Chondrocyte (in vitro differentiated cells): ENCODE measurements at places on chromosomes 4 and X. TPM values are rescaled to one million over a fixed set of nuclear protein-coding genes. Genes with fewer than 3 reads are reported as not detected.

DNA sequence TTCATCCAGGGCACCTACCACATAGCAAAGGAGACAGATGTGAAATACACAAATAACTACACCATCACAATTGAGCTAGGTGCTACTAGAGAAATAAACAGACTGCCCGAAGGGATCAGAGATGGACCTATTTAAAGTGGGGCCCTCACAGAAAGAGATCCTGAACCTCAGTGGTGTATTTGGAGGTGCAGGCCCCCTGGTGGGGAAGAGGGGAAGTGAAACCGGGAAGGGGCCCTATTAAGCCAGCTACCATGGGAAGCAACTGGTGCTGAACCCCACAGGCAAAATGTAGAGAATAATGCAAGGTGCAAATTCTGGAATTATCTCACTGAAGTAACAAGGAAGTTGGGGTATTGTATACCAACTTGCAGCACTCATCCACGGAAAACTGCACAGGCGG, 78.6 kb upstream of the FAM9A start:
- H3K27ac ChIP-seq = no peak overlapping the region
- no peak for DNase-seq
- no peaks in the 10 kb centered on the region for H3K4me1 ChIP-seq
- H3K36me3 ChIP-seq = no peaks in the 10 kb centered on the region

- H3K36me3 ChIP-seq = no peaks in the 10 kb centered on the region
- H3K27me3 ChIP-seq = peaks cover 44% of the 10 kb centered on the region
- no peak overlapping the region for H3K4me3 ChIP-seq
- no peaks in the 10 kb centered on the region for H3K4me1 ChIP-seq
- H3K27ac ChIP-seq = no peak overlapping the region
These were observed 4.8 kb upstream of the CXCL13 start for GRCh38 chr4:77600521-77601451.

DNA sequence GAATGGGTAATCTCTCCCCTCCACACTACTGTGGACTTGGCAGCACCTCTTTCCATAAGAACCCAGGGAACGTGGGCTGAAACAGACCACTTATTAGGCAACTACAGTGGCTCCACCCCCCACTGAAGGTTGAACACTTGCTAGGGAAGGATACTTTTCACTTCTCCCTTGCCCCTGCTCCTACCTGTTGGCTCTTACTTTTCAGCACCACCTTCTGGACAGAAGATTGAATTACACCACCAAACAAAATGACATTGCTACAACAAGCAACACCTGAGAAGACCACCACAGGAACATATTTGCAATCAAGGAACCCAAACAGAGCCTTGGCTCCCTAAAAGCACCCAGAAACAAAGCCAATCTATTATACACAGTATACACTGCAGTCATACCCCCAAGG, 132.1 kb upstream of the CXCL13 start:
- peaks cover 53% of the 10 kb centered on the region for H3K27me3 ChIP-seq
- no peaks in the 10 kb centered on the region for H3K36me3 ChIP-seq
- H3K4me1 ChIP-seq = no peaks in the 10 kb centered on the region

DNA sequence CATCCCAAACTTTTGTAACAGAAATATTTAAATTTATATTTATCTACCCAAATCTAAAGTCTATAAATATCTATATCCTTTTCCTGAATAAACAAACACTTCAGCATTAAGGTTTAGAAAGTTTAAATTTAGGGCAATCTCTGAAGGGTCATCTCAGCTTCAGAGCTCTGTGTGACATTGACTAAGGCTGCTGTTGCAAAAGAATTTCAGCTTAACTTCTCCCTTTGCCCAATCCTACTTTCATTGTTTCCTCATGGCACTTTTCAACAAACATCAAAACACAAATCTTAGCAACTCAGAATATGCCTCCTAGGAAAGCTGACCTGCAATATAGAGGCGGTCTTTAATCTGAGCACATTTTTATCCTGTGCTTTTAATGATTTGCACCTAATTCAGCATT, 79.7 kb upstream of the BANK1 start:
- DNase-seq = no peak
- no peak overlapping the region for H3K27ac ChIP-seq
- no peak overlapping the region for H3K4me3 ChIP-seq
- H3K36me3 ChIP-seq = peaks cover 4% of the 10 kb centered on the region

DNA sequence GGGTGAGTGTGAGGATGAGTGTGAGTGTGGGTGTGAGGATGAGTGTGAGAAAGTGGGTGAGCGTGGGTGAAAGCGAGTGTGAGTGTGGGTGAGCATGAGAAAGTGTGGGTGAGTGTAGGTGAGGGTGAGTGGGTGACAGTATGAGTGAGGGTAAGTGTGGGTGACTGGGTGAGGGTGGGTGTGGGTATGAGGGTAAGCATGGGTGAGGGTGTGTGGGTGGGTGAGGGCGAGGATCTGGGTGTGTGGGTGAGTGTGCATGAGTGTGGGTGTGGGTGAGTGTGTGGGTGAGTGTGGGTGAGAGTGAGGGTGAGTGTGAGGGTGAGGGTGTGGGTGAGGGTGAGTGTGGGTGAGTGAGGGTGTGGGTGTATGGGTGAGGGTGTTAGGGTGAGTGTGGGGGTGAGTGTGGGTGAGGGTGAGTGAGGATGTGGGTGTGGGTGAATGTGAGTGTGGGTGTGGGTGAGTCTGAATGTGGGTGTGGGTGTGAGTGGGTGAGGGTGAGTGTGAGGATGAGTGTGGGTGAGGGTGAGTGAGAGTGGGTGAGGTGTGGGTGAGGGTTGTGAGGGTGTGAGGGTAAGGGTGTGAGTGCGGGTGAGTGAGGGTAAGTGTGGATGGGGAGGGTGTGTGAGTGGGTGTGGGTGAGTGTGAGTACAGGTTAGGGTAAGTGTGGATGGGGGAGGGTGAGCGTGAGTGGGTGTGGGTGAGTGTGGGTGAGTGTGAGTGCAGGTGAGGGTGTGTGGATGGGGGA, 48.9 kb downstream of the ING2 start:
- no peaks in the 10 kb centered on the region for H3K36me3 ChIP-seq
- no peak overlapping the region for H3K4me3 ChIP-seq
- no peaks in the 10 kb centered on the region for H3K4me1 ChIP-seq
- H3K27me3 ChIP-seq = peaks cover 3% of the 10 kb centered on the region
- DNase-seq = no peak

DNA sequence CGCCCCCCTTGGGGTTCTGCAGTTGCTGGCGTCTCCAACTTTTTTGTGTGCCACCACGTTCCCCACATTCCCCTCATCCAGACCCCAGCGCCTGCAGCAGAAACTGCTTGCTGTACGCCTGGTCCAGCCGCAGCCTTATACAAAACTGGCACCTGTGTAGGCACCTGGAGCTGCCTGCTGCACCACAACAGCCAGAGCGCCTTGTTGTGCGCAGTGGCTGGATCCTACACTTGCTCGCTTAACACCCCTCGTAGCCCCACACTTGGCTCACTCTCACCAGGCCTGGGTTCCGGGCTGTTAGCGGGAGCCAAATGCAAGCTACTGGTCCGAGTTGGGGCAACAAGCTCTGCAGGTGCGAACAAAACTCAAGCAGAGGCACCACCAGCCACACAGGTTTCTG, 136.8 kb downstream of the TECRL start:
- no peaks in the 10 kb centered on the region for H3K27me3 ChIP-seq
- no peak overlapping the region for H3K27ac ChIP-seq
- DNase-seq = no peak
- H3K36me3 ChIP-seq = no peaks in the 10 kb centered on the region

GRCh38 chr4:105059337-105059736, 87.3 kb upstream of the TET2 start:
- H3K27ac ChIP-seq = no peak overlapping the region
- H3K4me3 ChIP-seq = no peak overlapping the region
- H3K36me3 ChIP-seq = no peaks in the 10 kb centered on the region
- H3K27me3 ChIP-seq = peaks cover 2% of the 10 kb centered on the region
- DNase-seq = no peak

GRCh38 chrX:153739754-153740486, 15.3 kb downstream of the ABCD1 start:
- no peak overlapping the region for H3K27ac ChIP-seq
- H3K27me3 ChIP-seq = no peaks in the 10 kb centered on the region
- no peak for DNase-seq
- peaks cover 2% of the 10 kb centered on the region for H3K36me3 ChIP-seq

DNA sequence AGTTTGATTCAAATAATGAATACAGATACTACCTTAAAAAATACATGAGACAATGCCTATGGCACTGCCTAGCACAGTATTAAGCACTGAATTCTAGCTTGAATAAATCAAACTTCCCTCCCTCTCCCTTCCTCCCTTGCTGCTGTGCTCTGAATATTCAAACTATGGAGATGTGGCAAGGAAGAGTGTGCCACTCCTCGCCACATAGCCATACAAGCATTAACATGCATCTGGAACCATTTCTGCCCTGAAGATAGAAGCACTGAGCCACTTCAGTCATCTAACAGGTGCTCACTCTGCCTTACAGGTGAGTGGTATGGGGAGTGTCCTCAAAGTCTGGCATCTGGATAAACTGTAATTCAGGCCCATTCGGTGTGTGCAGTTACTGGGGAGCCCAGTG, 276.9 kb downstream of the ARHGAP24 start:
- H3K4me1 ChIP-seq = peaks cover 34% of the 10 kb centered on the region
- DNase-seq = no peak
- H3K4me3 ChIP-seq = no peak overlapping the region

DNA sequence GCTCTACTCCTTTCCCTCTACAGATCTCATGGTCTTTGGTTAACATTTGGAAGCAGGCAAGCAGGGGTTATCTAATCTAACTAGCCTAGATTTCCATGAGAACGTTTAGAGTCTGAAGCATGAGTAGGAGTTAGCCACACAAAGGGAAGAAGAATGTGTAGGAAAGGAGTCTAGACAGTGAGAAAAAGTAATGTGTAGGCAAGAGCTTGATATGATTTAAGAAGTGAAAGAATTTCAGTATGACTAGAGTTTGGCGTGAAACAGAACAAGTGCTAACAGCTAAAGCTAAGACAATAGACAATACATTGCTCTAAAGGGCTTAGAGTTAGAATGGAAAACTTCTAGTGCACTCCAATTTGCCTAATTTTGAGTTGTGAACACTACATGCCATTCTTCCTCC, 10.8 kb downstream of the CXCL8 start:
- H3K27me3 ChIP-seq = peaks cover 37% of the 10 kb centered on the region
- no peak for DNase-seq
- H3K4me3 ChIP-seq = no peak overlapping the region
- peaks cover 2% of the 10 kb centered on the region for H3K36me3 ChIP-seq
- no peaks in the 10 kb centered on the region for H3K4me1 ChIP-seq

GRCh38 chrX:138411048-138411447, 300.5 kb downstream of the FGF13 start:
- no peaks in the 10 kb centered on the region for H3K4me1 ChIP-seq
- no peak overlapping the region for H3K27ac ChIP-seq
- no peak for DNase-seq
- no peaks in the 10 kb centered on the region for H3K36me3 ChIP-seq
- H3K4me3 ChIP-seq = no peak overlapping the region

DNA sequence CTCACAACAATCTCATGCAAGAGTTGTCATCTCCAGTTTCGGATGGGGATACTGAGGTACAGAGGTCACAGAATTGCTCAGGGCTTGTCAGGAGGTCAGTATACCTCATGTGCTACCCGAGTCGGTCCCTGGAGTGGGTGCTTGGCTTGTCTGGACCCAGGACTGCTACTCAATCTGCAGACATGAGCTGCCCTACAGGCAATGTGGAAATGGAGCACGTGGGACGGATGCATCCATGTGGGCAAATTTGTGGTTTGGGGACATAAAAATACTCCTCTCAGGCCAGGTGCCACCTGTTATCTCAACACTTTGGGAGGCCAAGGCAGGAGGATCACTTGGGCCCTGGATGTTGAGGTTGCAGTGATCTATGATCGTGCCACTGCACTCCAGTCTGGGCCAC, 15.8 kb downstream of the USP11 start:
- peaks cover 38% of the 10 kb centered on the region for H3K36me3 ChIP-seq
- H3K4me3 ChIP-seq = no peak overlapping the region
- H3K27ac ChIP-seq = no peak overlapping the region
- H3K4me1 ChIP-seq = no peaks in the 10 kb centered on the region
- no peaks in the 10 kb centered on the region for H3K27me3 ChIP-seq

- no peaks in the 10 kb centered on the region for H3K4me1 ChIP-seq
- H3K36me3 ChIP-seq = peaks cover 6% of the 10 kb centered on the region
- DNase-seq = peak; percentile 52
- no peak overlapping the region for H3K27ac ChIP-seq
These were observed 117.5 kb downstream of the CDKL5 start for GRCh38 chrX:18542905-18543304.

DNA sequence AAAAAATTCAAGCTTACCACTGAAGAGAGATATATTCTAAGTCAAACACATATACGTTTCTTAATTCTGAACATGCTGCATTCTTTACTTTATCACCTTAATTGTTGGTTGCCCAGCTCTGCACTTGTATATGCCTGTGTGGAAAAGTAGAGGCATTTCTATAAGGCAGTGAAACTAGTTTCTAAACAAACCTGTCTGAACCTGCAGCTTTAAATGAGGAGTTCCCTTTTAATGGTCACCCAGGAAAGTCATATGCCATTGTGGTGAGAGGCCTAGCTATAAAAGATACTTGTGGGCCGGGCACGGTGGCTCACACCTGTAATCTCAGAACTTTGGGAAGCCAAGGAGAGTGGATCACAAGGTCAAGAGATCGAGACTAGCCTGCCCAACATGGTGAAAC, 147.4 kb upstream of the RXFP1 start:
- no peak overlapping the region for H3K27ac ChIP-seq
- no peak overlapping the region for H3K4me3 ChIP-seq
- peaks cover 26% of the 10 kb centered on the region for H3K4me1 ChIP-seq
- DNase-seq = no peak
- no peaks in the 10 kb centered on the region for H3K36me3 ChIP-seq
- H3K27me3 ChIP-seq = peaks cover 2% of the 10 kb centered on the region

DNA sequence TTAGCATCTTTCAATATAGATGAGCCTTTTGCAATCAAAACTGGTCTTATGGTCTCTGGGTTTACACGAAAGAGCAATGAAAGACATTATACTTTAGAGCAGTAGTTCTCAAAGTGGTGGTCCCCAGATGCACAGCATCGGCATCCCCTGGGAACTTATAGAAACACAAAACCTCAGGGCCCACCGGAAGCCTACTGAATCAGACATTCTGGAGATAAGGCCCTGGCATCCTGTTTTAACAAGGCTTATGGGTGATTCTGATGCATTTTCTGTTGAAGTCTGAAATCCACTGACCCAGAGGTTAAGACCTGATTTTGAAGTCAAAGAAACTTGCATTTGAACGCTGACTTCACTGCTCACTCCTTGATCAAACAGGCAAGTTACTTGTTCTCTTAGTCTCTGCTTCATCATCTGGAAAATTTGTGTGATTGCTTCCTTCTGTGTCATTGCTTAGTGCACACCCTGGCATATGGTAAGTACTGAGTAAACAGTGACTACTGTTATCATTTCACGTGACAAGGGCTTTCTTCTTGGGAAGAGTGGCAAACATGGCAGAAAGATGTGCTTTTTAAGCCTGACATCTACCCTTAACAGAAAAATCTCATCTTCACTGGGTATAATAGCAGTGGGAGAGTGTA, 14.5 kb downstream of the CHRNA9 start:
- H3K36me3 ChIP-seq = no peaks in the 10 kb centered on the region
- H3K4me1 ChIP-seq = peaks cover 5% of the 10 kb centered on the region
- DNase-seq = no peak
- no peak overlapping the region for H3K27ac ChIP-seq
- peaks cover 3% of the 10 kb centered on the region for H3K27me3 ChIP-seq

- peaks cover 20% of the 10 kb centered on the region for H3K4me1 ChIP-seq
- peaks cover 15% of the 10 kb centered on the region for H3K27me3 ChIP-seq
- DNase-seq = no peak
- no peak overlapping the region for H3K27ac ChIP-seq
- no peak overlapping the region for H3K4me3 ChIP-seq
- H3K36me3 ChIP-seq = no peaks in the 10 kb centered on the region
These were observed 4.1 kb downstream of the HS6ST2 start for GRCh38 chrX:132954323-132954722.

The ABHD18 gene
- total RNA-seq = 7.8 to 9.9 TPM (median 8.8 TPM) in 3 replicates

The SOX3 gene
- total RNA-seq = not detected in 3 replicates

The SPINK2 gene
- total RNA-seq = not detected in 3 replicates

The AWAT1 gene
- total RNA-seq = not detected in 3 replicates

The PLP2 gene
- total RNA-seq = 120 to 203 TPM (median 187 TPM) in 3 replicates

The PNCK gene
- 3.2 to 3.8 TPM (median 3.5 TPM) in 3 replicates for total RNA-seq

The PDLIM5 gene
- 268 to 329 TPM (median 317 TPM) in 3 replicates for total RNA-seq

The SPRY1 gene
- 28.4 to 61.4 TPM (median 54.2 TPM) in 3 replicates for total RNA-seq

The NWD2 gene
- not detected in 3 replicates for total RNA-seq
